Parietal lobe (tissue), 2 donors: ENCODE measurements at places on chromosomes 2 and 18. TPM values are rescaled to one million over a fixed set of nuclear protein-coding genes. Genes with fewer than 3 reads are reported as not detected.

TGFA gene
- total RNA-seq, result 7.5 TPM

DCDC2C gene
- total RNA-seq, result 1.6 TPM

SAG gene
- total RNA-seq, result 0.63 TPM

EFR3B gene
- total RNA-seq, result 69.5 TPM

DRC1 gene
- total RNA-seq, result 2.2 TPM

CAPN14 gene
- 4.1 TPM for total RNA-seq

STARD6 gene
- not detected for total RNA-seq

REG3A gene
- total RNA-seq, result not detected

CIB4 gene
- total RNA-seq, result not detected

ZNF521 gene
- 20.0 TPM for total RNA-seq

IL36A gene
- total RNA-seq, result not detected

ANKRD53 gene
- 1.9 TPM for total RNA-seq

AFF3 gene
- total RNA-seq, result 153 TPM

RAD51AP2 gene
- 0.94 TPM for total RNA-seq

SNED1 gene
- total RNA-seq, result 5.6 TPM

PAIP2B gene
- 14.1 TPM for total RNA-seq

IGFBP5 gene
- 11.6 TPM for total RNA-seq

KRCC1 gene
- 11.6 TPM for total RNA-seq

POTEI gene
- 0.31 TPM for total RNA-seq

MYO5B gene
- total RNA-seq, result 39.4 TPM

SLC38A11 gene
- 7.8 TPM for total RNA-seq

DSG4 gene
- total RNA-seq, result not detected

ALK gene
- total RNA-seq, result 2.5 TPM

DOK6 gene
- 94.5 TPM for total RNA-seq
